ENCODE measurements at places on chromosomes 16 and 17. TPM values are rescaled to one million over a fixed set of nuclear protein-coding genes. Genes with fewer than 3 reads are reported as not detected.

PYY gene
- total RNA-seq = not detected

RNF112 gene
- total RNA-seq = 3.1 TPM

EFNB3 gene
- 3.3 TPM for total RNA-seq

HOXB6 gene
- 3.1 TPM for total RNA-seq

C17orf75 gene
- total RNA-seq = 26.9 TPM

NQO1 gene
- 12.1 TPM for total RNA-seq

EPX gene
- total RNA-seq = 0.11 TPM

STX1B gene
- total RNA-seq = 0.74 TPM

ZCCHC14 gene
- total RNA-seq = 36.1 TPM

KRTAP4-9 gene
- total RNA-seq = not detected

KRTAP4-6 gene
- not detected for total RNA-seq

CCL23 gene
- total RNA-seq = 0.85 TPM

SLC43A2 gene
- total RNA-seq = 6.8 TPM

ZG16 gene
- not detected for total RNA-seq

CHST5 gene
- not detected for total RNA-seq

HOXB9 gene
- 0.85 TPM for total RNA-seq

TOM1L2 gene
- total RNA-seq = 33.0 TPM

OTOP2 gene
- total RNA-seq = not detected

ZBTB4 gene
- 21.1 TPM for total RNA-seq

C16orf86 gene
- total RNA-seq = 1.2 TPM

RAC3 gene
- total RNA-seq = 10.4 TPM

RNF135 gene
- total RNA-seq = 10.1 TPM

HSF4 gene
- total RNA-seq = 4.5 TPM

SLC16A11 gene
- not detected for total RNA-seq

GCGR gene
- total RNA-seq = not detected

HBQ1 gene
- not detected for total RNA-seq

ZNF469 gene
- total RNA-seq = 9.5 TPM

CTRB2 gene
- total RNA-seq = not detected

NOXO1 gene
- total RNA-seq = not detected

Data from urinary bladder (tissue), 4 donors.